GM12878 (cell line): ENCODE measurements at places on chromosomes 12 and 14.
A peak's percentile ranks its signal among the peaks of the same experiment; 100 is the strongest.

GRCh38 chr14:56280843-56281242, 162.6 kb downstream of the PELI2 start:
- DNase-seq: no peak

DNA sequence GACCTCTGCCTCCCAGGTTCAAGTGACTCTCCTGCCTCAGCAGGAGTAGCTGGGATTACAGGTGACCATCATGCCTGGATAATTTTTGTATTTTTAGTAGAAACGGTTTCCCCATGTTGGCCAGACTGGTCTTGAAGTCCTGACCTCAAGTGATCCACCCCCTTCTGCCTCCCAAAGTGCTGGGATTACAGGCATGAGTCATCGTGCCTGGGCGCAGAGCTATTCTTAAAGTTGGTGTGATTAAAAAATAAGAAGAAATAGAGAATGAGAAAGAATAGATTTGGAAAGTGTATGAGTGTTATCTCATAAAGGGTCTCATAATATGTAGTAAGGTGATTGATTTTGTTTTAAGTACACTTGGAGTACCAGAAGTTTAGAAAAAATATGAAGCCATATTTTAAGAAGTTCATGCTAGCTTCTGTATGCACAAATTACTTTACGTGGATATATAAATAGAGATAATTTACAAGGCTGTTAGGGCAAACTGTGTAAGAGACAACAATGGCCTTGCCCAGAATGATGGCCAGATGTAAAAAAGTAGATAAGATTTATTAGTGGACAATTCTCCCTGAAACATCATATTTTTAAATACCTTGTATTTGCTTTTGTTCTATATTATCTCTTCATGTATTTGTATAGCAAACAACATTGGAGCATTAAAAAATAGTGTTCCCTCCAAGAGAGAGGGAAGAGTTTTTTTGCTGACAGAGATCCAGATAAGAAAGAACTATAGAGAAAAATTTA, 1108.5 kb downstream of the SLC16A7 start:
- DNase-seq: no peak

- DNase-seq: no peak
Measured at GRCh38 chr14:90438841-90439240, 42.0 kb downstream of the CALM1 start.

DNA sequence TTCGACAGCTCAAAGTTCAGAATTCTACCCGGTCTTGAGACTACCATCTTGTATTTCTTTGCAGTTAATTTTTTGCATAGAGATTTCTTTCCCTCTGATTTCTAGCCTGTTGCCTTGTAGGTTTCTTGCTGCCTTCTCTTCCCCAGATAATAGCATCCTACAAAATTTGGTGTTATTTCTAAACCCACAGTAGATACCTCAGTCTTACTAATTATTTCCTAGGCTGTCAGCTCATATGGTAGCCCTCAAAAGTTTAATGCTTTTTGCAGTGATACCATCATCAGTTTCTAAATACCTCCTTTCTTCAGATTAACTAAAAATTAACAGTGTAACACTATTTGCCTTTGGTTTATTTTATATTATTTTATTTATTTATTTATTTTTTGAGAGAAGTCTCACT, 61.9 kb upstream of the TMPO start:
- no peak for DNase-seq

DNA sequence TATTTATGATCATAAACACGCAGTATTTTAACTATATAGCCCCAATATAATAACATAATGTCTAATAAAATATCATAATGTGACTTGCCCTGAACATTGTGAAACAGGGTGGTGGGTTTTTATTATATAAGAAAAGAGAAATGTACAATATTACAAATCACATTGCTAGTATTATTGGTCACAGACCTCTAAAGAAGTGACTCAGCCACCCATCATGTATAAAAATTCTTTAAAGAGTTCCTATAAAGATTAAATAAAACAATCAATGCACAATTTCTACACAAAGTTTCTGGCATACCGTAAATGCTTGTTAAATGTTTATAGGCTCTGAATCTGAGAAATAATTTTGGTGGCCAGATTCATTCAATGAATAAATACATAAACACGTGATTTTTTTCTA, 28.9 kb downstream of the ABCC9 start:
- DNase-seq: no peak

DNA sequence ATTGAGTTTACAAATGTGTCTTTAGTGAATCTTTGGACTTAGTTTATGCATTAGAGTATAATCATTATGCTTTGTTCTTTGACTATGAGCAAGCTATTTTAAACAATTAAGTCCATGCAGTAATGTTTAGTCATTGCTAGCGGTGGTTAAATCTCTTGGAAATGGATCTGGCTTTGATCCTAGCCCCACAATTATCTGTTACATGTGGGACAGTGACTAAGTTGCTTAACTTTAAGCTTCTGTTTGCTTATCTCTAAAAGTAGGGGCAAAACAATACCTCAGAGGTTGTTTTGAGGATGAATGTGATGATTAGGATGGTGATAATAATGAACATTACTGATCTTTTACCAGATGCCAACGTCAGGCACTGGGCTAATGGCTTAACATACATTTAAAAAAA, 124.2 kb downstream of the NPAS3 start:
- DNase-seq: no peak

DNA sequence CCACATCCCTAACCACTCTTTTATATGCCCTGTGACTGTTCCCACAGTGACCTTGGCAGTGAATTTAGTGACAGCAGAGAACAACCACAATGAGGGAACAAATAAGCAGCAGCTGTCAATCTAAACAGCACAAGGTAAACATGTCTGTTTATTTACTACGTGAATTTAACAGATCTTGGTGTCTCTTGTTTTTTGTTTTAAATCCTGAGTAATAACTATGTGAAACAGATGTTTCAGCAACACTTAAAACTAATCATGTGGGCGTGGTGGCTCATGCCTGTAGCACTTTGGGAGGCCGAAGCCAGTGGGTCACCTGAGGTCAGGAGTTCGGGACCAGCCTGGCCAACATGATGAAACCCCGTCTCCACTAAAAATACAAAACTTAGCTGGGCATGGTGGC, 17.0 kb upstream of the CFAP54 start:
- no peak for DNase-seq

GRCh38 chr14:97994020-97994531, 1196.9 kb downstream of the VRK1 start:
- DNase-seq: no peak

DNA sequence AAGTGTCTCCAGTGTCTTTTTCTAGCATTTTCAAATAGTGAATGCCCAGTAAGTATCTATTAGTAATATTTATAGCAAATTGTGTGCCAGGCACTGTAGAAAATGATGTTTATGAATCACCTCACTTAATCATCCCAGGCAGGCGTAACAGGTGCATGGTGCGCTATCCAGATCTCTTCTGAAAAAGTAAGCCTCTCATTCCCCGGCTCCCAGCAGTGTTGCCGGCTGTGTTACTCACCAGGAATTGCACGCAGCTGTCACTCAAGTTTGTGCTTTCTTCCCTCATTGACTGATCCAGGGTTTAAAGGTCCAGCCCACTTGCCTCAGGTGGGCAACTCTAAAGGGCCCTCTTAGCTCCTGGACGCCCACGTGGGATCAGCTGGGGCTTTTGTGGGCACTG, 173.8 kb upstream of the RASSF8 start:
- no peak for DNase-seq

- DNase-seq: no peak
Measured at GRCh38 chr12:21827083-21827482, 52.6 kb upstream of the KCNJ8 start.

DNA sequence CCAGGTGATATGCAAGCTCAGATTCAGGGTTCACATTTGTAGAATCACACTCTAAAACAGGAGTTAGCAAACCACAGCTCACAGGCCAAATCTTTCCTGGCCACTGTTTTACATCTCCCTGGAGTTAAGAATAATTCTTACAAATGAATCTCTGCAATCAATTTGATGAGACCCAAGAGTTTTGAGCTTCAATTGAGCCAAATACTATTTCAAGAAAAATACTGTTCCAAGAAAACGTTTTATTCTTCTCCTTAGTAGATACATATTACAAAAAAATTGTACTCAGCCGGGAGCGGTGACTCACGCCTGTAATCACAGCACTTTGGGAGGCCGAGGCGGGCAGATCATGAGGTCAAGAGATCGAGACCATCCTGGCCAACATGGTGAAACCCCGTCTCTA, 2.5 kb downstream of the PTGDR start:
- no peak for DNase-seq

DNA sequence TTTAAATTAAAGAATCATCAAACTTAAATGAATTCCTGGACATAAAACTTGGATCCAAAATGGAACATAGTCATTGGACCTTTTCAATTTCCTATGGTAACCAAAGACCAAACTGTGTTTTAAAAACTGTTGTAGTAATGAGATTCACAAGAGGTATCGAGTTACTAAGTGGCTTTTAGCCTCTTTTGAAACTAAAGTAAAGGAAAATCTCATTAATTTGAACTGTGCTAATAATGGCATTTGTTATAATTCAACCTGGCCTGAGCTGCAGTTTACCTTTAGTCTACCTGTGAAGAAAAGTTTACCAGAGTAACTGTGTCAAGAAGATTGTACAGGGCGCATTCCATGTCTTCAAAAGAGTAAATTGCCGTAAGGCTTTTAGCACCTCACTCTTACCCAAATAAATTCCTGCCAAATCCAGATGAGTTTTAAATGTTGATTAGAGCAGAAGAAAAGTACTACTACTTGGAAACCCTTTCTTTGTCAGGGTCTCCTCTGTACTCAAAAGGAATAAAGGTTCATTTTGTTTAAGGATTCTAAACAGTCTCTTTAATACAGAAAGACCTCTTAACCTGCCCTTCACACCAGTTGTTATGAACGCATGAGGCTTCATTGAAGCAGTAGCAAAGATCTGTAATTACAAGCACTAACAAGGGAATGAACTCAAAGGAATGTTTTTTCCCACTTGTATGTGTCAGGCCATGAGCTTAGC, 17.1 kb upstream of the MED13L start:
- DNase-seq: no peak

GRCh38 chr12:4486980-4487379, 41.4 kb upstream of the FGF6 start:
- no peak for DNase-seq

- DNase-seq: no peak
Measured at GRCh38 chr12:70507442-70507841, 129.8 kb downstream of the PTPRB start.

DNA sequence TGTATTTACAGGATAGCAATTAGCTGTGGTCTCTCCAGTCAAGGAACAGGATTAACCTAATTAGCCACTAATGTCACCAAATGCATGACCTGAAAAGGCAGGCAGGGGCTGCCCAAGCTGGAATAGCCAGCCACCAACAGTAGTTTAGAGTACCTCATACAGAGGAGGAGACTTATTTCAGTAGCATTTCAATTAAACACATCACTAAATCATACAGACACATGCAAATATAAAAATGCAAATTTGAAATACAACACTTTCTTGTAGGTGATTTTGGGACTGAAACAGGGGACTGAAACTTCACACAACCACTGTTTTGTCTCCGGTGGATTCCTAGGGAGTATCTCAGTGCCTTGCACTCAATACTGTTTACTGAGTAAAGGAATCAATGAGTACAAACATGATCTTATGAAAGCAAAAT, 636 bp upstream of the IFNG-AS1 start:
- DNase-seq: peak; percentile 69

DNA sequence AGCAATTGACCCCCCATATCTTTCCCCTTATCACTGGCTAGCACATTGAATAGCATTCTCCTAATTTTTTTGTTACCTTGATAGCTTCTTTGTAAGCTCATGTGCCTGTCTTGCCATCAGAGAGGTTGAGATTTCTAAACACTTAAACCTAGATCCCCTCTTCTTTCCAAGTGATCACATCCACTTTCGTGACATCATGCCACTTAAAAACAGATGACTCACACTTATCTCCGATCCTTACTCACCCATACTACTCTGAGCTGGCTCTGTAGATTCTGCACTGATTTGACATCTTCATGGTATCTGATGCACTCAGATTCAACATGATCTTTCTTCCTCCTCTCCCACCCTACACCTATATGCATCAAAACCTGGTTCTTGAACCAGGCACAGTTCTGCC, 10.5 kb downstream of the GPR137C start:
- DNase-seq: no peak

- no peak for DNase-seq
Measured at GRCh38 chr12:106673141-106673540, 90.3 kb downstream of the RFX4 start.

GRCh38 chr14:83101846-83102245, 1568.2 kb upstream of the SEL1L start:
- DNase-seq: no peak

DNA sequence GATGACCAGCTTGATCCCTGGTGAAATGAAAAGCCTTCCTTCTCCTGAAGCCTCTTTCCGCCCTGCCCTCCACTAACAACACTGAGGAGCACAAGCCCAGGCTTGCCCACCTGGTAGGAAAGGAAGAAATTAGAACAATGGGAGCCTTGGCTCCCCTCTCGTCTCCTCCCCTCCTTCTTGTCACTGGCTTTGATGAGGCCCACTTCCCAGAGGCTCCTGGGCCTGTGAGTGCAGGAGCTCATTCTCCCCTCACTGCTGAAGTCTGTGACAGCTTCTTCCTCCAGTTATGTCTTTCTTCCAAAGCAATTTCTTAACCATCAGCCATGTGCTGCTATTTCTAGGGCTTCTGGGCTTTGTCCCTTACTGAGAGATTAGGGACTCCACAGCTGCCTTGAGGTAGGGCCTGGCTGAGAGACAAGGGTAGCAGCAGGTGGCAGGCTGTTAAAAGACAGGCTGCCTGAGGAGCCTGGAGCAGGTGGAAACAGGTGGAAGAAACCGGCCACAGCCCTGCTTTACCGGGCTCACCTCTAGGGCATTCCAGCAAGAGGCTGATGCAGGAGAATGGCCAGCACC, 53.6 kb upstream of the SRSF5 start:
- DNase-seq: no peak

GRCh38 chr14:49189375-49189774, 396.8 kb downstream of the RPS29 start:
- no peak for DNase-seq

- no peak for DNase-seq
Measured at GRCh38 chr14:52048641-52049204, 20.1 kb downstream of the NID2 start.

GRCh38 chr14:90675399-90675798, 140.8 kb downstream of the TTC7B start:
- DNase-seq: no peak

DNA sequence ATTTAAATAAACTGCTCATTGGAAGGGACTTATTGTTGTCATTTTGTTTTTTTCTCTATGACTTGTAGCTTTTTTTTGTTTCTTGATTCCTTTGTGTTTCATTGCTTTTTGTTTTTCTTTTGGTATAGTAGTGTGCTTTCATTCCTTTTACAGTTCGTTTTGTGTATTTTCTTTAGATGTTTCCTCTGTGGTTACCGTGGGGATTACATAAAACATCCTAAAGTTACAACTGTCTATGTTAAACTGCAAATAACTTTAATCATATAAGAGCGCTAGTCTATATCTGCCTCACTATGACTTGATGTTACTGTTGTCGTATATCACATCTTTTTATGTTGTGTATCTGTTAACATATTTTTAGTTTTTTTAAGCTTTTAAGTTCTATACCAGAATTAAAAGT, 86.9 kb downstream of the ATF7IP start:
- DNase-seq: no peak

DNA sequence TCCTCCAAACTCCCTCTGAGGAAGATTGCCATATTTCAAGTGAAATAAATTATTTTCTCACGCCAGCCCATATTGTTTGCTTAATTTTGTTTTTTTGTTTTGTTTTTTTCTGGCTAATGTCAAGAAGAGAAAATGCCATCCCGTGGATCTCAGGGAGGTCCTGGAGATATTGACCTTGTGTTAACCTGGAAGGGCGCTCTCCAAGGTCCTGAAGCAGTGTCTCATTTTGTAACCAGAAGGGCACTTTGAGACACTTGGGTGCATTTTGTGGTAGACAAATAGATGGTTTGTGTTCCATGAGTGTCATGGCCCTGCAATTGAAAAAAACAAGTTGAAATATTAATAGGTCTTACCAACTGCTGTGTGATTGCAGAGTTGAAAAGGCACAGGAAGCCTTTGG, 268.9 kb downstream of the SUDS3 start:
- DNase-seq: no peak
